NCI-H1092 (cell line): ENCODE measurements at places on chromosomes 13 and 19.

DNA sequence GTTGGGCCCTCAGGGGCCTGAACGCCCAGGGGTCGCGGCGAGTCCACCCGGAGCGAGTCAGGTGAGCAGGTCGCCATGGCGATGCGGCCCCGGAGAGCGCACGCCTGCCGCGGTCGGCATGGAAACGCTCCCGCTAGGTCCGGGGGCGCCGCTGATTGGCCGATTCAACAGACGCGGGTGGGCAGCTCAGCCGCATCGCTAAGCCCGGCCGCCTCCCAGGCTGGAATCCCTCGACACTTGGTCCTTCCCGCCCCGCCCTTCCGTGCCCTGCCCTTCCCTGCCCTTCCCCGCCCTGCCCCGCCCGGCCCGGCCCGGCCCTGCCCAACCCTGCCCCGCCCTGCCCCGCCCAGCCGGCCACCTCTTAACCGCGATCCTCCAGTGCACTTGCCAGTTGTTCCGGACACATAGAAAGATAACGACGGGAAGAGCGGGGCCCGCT lies at the start of gene CCNA1:
TSS of gene CCNA1 (plus strand) at position 390 of the 439 bp plus-strand sequence. CDS start 562 bp downstream, outside the sequence.
- DNase-seq = peak; percentile 51

DNA sequence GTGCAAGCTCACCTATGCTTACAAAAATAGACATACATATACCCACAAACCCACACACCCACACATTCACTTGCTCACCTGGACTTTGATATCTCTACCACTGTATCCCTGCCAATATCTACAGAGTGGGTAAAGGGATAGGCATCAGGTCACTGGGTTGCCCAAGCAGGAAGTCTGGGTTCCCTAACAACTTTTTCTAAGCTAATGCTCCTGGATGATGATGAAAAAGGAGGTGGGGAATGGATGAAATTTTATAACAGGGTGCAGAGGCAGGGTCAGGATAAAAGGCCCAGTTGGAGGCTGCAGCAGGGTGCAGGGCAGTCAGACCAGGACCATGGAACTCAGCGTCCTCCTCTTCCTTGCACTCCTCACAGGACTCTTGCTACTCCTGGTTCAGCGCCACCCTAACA lies at the start of gene CYP2B6:
TSS of gene CYP2B6 (plus strand) at position 311 of the 410 bp plus-strand sequence. CDS start at position 335, 24 bp downstream.
- DNase-seq = no peak

DNA sequence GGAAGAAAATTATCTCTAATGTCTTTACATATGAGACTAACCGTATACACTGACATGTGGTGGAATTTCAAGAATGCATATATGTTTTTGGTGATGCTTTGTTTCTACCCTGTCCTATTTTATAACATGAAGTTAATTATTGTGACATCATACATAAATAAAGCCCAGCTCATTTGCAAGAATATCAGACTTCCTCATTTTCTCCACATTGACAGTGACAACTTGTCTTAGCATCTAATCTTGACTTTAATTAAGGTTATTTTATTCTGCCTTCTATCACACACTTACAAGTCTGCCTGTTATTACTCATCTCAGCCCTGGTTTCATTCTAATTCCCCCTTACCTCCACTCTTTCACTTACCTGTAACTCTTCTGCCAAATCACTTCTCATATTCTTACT lies 140.6 kb upstream of the STARD13 start:
- no peak for DNase-seq

DNA sequence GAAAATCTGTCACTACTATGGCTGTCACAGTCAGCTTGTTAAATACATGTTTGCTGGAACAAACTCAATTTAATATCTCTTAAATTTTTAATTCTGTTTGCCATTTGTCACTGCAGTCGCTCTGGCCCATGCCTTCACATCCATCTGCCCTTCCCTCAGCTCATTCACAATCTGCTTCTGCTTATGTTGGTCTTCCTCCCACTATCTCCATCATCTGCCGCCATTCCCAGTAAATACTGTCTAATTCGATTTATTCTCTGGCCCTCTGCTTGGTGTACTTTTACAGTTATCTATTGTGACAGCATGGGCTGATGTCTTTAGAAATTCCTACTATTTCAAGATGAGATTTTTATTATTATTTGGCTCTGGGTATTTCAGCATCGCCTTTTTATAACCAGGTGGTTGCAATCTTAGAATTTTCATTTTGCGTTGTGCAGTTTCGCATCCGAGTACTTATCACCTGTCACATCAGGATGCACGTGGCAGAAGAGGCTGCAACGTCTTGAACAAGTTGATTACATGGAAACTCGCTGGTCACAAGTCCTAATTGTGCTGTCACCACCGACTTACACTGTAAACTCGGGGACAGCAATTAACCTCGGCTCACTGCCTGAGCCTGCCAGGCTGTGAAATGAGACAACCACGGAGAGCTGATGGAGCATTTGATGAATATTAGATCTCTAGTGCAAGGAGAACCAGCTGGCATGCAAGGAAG lies 158.4 kb downstream of the MYO16 start:
- no peak for DNase-seq

DNA sequence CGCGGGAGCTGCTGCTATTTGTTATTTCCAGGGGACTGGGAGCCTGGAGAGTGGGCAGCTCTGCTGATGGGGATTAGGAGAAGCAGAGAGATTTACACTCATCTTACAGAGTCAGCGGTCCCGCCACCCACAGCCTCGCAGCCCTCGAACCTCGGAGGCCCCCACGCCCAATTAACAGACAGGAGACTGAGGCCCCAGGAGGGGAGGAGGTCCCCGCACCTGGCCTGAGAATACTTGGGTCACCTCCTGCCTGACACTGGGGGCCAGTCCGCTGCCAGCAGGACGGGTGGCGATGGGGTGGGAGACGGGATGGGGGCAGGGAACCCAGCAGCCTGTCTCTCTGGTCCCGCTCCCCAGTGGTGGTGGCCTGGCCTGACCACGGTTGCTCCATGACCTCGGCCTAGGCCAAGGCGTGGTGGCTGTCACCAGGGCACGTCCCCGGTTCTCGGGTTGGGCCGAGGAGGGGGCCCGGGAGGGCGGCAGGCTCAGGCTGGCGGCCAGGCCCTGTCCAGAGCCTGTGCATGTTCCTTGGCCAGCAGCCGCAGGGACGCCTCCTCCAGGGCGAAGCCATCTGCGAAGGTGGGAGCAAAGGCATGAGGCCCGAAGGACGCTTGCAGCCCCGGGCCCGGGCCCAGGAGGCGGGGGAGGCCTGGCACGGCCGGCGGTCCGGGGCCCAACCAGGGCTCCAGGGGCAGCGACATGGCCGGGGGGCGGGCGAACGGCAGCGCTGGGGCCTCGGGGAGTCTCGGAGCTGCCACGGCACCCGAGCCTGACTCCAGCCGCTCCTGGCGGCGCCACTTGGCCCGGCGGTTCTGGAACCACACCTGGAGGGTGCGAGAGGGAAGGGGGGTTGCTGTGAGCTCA lies 1.7 kb downstream of the RAX2 start:
- DNase-seq = no peak

GRCh38 chr19:27681972-27682371 lies 1531.0 kb downstream of the UQCRFS1 start:
- DNase-seq = no peak

GRCh38 chr13:40777166-40777808 lies 6.3 kb upstream of the MRPS31 start:
- DNase-seq = peak; percentile 26

- DNase-seq = no peak
Measured at GRCh38 chr19:30073152-30074000, 131.3 kb downstream of the URI1 start.

DNA sequence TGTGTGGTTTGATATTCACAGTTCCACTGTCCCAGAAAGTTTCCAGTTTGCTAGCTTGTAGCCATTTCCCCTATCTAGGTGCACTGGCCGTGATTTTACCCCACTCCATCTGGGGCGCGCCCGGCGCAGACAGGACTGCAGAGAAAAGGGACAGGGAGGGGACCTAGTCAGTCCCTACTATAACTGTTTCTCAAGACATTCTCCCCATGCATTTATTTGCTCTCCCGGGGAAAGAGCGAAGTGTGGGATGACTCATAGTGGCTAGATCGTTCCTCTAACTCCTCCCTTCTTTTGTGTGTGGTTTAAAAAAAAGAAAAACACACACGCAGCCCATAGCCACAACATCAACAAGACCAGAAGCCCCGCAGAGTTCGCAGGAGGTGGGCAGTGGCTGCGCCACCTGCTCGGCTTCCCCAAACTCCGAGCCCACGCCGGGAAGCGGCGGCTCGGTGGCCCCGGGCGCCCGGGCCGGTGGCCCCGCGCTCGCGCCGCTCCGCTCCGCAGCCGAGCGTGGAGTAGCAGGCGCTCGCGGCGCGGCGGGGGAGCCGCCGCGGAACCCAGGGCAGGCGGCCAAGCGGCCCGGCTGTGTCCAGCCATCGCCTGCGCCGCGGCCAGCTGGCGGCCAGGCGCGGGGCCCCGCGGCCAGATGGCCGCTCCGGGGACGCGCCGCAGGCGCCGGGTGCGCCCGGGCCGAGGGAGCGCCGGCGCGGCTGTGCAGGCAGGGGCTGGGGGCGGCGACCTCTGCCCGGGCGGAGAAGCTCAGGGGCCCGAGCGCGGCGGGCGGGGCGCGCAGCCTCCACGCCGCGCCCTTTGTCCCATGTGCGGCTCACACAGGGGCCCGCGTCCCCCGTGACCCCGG lies 653 bp downstream of the TMTC4 start:
- DNase-seq = peak; percentile 47

- no peak for DNase-seq
Measured at GRCh38 chr19:2636897-2637683, 65.4 kb downstream of the GNG7 start.

DNA sequence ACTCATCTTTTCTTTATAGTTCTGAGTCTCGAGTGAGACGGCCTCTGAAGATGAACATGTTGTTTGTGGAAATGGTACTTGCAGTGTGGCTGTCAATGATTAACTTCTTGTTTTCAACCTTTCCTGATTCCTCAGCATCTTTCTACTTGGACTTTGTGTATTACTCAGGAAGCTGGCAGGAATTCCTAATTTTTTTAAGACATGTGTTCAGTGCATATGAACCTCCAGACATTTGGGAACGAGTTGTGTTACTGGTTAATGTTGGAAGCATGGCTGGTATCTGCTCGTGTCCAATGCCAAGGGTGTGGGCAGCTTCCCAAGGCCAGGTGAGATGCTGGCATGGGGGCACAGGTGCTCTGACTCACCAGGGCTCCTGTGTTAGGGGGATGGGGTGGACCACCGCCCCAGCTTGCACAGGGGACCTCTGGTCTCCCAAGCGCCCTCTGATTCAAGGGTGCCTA lies 61.1 kb upstream of the MCF2L start:
- DNase-seq = no peak

DNA sequence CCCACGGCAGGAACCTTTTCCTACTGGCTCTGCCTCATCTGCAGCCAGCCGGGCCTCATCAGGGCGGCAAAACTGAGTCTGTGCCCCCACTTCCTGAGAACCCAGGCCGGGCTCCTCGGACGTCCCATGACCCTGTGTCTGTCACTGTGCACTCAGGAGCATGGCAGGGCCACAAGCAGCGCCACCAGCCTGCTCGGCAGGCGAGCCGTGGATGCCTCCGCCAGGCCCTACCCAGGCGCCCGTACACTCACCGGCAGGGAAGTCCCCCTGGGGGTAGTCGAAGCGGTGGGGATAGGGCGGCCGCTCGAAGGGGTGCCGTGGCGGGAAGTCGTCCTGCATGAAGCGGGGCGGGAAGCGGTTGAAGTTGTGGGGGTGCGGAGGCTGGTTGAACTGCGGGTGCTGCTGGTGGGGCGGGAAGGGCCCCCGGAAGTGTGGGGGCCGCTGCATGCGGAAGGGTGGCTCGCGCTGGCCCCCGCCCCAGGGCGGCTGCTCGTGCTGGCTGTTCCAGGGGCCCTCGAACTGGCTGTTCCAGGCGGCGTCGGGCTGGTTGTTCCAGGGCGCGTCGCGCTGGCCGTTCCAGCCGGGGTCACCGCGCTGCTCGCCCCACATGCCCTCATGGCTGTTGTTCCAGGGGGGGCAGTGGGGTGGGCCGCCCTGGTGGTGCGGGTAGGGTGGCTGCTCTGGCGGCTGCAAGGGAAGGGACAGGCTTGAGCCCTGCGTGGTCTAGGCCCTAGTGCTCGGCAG lies 17.1 kb downstream of the CHERP start:
- DNase-seq = no peak

GRCh38 chr19:47561440-47562057 lies 11.4 kb downstream of the ZNF541 start:
- DNase-seq = no peak

GRCh38 chr19:18289471-18290301 lies 8.3 kb upstream of the JUND start:
- no peak for DNase-seq

DNA sequence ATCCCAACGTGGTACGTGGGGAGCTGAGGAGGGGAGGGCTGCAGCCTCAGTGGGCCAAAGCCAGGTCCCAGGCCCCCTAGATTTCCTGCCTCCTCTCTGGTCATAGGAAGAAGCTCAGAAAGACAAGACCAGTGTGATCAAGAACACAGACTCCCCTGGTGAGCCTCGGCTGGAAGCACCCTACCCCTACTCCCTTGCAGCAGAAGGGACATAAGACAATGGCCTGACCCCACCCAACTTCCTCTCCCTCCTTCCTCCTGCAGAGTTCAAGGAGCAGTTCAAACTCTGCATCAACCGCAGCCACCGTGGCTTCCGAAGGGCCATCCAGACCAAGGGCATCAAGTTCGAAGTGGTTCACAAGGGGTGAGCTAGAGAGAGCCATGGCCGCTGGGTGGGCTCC lies 11.5 kb downstream of the PODNL1 start:
- no peak for DNase-seq

DNA sequence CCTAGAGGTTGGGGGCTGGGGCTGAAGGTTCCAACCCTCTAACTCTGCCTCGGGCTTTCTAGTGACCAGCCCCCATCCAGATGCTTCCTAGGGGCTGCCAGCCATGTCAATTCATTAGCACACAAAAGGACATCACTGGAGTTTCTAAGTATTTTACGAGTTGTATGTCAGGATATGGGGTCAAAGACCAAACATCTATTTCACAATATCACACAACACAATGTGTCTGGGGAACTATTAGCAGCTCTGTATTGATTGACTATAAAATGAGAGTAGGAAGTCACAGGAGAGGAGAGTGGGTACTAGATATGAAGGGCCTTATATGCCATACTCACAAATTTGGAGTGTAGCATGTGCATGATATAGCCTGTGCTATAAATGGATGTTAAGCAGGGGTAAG lies 42.1 kb downstream of the LPAR6 start:
- no peak for DNase-seq

- DNase-seq = no peak
Measured at GRCh38 chr13:50228527-50228926, 213.3 kb downstream of the KCNRG start.

DNA sequence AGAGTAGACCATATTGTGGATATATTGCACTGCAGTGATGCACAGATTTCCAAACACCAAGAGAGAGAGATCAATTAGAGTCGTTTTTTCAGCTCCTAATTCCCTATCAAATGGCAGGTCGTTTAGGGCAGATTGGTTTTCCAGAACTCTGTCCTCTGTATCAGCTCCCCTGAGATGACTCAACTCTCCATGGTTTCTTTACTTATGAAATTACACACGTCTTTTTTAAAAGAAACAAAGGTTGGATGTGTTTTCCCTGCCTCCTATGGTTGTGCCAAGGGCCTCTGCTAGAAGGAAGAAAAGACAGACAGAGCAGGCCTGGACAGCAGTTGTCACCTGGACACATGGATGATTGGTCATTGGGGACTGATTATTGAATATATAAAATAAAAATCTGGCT lies 478.1 kb upstream of the NBEA start:
- DNase-seq = no peak
